ENCODE measurements at places on chromosomes 11 and 22.

- no peak for DNase-seq
Measured at GRCh38 chr11:15940462-15941205, 415.7 kb downstream of the SOX6 start.

GRCh38 chr22:35197071-35197470, 60.2 kb upstream of the HMGXB4 start:
- DNase-seq, result no peak

DNA sequence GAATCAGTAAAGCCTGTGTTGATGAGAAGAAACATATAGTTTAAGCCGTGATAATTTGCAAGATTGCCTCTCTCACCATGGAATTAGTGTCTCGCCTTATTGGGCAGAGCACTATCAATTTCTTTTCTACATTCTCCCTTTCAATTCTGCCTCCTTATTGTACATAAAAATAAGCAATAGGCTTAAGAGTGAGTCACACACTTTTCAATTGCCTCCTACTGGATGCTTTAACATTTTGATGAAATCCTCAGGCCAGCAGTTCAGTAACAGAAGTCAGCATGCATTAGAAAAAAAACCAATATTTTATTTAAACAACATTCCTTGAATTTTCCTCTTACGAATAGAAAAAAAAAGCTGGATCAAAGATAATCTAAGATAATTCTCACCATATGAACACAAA, 33.8 kb upstream of the VWA5A start:
- no peak for DNase-seq

GRCh38 chr11:57249384-57250319, 12.6 kb upstream of the APLNR start:
- DNase-seq, result peak; percentile 4

DNA sequence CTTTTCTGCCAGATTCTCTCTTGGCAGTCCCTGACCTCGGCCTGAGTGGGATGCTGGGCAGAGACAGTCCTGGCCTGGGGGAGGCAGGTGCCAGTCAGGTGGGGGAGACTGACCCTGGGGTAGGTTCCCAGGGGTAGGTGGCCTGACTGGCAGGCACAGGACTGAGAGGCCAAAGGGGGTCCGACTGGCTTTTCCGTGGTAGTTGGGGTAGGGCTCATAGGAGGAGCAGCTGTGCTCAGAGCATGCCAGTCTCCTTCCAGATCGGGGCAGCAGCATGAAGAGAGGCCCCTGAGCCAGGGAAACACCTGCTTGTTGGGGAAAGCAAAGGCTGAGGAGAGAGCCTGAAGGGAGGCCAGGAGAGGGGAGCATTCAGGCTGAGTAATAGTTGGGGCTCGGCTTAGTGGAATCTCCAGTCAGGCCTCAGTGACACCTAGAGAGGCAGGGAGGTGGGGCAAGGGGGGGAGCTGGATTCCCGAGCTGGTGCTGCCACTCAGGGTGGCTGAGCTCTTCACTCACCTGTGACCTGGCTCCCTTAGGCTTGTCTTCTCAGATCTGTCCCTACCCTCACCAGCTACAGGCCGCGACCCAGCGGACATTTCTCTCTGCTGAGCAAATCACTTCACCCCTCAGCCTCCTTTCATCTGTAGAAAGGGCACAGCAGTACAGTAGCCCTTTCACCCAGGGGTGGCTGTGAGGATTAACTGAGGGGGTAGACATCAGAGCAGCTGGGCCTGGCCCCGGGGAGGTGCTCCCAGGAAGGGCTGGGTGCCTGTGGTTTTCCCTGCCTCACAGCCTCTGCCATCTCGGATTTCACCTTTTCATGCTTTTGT, 26.2 kb downstream of the MCM5 start:
- no peak for DNase-seq

- peak; percentile 94 for DNase-seq
Measured at GRCh38 chr11:93741094-93741881, at the start of the genes C11orf54 and TAF1D. C11orf54 (plus strand) TSS chr11:93741672; CDS start chr11:93747394, 5,722 bp downstream. TAF1D (minus strand) TSS chr11:93741495; CDS start chr11:93739304, 2,191 bp downstream.

DNA sequence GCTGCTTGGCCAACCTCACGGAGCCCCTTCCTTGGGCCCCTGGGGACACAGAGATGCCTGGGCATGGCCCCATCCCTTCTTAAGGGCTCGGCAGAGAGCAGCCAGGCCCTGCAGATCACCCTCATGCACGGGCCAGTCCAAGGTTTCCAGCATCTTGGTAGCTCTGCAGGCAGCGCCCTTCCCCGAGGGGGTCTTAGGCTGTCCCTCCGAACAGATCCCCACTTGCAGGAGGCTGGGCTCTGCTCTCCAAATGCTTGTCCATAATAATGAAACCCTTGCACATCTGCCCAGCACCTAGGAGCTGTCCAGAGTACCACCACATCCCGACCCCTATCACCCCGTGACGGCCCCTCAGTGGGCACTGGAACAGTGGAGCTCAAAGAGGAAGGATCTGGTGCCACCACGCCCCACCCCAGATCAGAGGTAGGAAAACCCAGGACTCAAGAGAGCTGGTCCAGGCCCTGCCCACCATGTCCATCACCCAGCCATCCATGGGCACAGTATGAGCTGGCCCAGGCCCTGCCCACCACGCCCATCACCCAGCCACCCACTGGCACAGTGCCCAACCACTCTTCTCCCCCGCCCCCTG, 92.5 kb upstream of the PRR5 start:
- no peak for DNase-seq

DNA sequence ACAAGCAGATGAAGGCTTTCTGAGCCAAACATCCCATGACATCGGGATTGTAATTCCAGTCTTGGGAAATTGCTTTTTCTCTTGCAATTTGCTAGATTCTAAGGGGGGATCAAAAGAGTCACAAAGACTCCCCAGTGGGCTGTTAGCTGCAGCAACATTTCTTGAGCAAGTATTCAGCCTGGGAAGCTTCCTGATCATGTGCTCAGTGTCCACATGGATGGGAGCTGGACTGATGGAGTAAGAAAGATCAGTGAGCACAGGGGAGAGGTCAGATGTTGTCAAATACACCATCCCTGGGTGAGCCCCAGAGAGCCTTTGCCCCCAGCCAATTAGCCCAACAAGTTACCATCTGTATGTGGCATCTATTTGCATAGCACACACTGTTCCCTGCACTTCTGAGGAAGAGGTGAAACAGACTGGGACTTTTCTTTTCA, 10.2 kb upstream of the GRK3 start:
- no peak for DNase-seq

DNA sequence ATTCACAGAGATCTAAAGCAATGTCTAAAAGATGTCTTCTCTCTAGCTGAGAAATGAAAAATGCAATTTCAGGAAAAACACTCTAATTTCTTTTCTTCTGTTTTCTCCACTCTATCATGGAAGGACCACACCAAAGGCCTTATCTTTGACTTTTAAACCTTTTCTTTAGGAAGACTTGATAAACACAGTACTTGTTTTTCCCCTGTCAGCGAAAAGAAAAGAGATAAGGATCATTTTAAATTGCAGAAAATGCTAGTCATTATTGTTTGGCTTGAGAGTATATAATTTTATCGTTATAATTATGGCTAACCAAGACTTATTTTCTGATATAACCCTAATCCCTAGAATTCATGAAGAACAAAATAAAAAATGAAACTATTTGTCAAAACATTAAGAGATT, 462.4 kb upstream of the API5 start:
- DNase-seq, result no peak

DNA sequence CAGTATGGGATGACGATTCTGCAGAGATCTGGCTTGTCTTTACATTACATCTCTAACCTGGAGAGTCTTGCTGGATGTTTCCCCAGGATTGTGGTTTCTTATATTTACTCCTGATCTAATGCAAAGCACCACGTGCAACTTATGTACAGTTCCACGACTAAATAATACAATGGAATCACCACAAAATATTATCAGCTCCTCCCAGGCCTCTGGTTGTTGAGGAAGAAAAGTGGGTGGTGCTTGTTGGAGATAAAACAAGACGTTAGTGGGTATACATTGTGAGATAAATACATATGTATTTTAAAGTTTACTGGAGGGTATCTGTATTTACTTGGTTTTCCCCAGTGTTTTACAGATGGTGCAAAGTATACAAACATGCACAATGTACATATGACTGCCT, 569.7 kb downstream of the NTM start:
- DNase-seq, result no peak

GRCh38 chr11:95593111-95593510, 196.5 kb downstream of the FAM76B start:
- no peak for DNase-seq

DNA sequence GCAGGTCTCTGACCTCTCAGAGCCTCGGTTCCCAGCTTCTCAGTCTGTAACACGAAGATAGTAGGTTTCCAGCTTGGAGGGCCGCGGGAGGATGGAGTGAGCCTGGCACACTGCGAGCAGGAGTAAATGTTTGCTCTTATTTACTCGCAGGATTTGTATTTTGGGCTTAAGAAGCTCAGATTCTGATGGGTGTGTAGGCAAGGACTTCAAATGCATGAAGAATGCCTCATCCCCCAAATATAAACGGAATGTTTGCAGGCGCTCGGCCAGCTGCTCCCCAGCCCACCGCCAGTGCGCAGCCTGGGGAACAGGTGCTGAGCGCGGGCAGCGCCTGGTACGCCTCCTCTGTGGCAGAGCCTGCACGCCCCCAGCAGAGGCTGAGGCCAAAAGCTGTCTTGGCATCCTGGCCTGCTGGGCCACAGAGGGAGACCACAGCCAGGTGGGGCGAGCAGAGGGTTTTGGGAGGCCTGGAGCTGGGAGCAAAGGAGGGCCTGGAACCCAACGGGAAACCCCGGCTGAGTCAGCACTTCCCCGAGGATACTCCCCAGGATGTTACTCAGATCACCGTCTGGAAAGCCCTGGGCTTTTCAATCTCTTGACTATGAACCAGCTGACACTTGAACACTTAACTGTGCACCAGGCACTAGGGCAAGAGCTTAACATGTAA, 9.4 kb downstream of the EHD1 start:
- DNase-seq, result no peak

DNA sequence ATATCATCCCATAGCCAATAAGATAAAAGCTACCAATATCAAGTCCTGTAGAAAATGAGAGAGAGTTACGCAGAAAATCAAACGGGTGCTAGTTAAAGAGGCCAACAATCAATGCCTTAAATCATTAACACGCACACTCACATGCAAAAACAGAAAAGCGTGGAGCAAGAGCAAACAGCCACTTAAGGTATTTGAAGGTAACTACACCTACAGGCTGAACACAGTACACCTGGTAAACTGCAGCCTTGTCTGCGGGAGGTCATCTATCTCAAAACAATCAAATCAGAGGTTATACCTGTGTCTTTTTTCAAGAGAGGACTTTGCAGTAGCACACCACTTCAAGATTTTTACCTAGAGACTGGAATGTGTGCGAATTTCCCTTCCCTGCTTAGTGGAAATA, 23.6 kb downstream of the SLC35F2 start:
- no peak for DNase-seq

GRCh38 chr11:109148669-109149068, 273.3 kb upstream of the C11orf87 start:
- no peak for DNase-seq

GRCh38 chr22:45334068-45334467, 24.3 kb downstream of the FAM118A start:
- no peak for DNase-seq
